Fibroblast of upper back skin (primary cell): ENCODE measurements at places on chromosomes 7 and 10.

DNA sequence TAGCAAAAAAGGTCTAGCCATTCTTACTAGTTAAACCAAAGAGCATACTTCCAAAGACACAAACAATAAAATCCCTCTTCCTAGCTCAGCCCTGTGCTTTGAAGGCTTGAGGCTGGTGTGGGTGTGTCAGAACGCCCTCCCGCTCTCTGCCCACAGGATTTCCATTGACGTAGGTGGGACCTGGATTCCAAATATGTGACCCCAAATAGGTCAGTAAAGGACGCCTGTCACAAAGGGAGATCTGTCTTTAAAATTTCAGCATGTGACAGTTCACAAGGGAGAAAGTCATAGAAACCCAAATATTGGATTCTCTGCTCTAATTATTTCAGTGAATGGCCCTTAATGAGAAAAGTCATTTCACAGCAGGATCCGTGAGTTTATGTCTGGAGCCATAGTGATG, 39.9 kb upstream of the LYZL1 start:
- DNase-seq: no peak

- DNase-seq: no peak
Measured at GRCh38 chr7:33932221-33932620, 26.9 kb downstream of the BMPER start.

GRCh38 chr10:4136121-4136520, 351.1 kb upstream of the KLF6 start:
- DNase-seq: peak; percentile 9

DNA sequence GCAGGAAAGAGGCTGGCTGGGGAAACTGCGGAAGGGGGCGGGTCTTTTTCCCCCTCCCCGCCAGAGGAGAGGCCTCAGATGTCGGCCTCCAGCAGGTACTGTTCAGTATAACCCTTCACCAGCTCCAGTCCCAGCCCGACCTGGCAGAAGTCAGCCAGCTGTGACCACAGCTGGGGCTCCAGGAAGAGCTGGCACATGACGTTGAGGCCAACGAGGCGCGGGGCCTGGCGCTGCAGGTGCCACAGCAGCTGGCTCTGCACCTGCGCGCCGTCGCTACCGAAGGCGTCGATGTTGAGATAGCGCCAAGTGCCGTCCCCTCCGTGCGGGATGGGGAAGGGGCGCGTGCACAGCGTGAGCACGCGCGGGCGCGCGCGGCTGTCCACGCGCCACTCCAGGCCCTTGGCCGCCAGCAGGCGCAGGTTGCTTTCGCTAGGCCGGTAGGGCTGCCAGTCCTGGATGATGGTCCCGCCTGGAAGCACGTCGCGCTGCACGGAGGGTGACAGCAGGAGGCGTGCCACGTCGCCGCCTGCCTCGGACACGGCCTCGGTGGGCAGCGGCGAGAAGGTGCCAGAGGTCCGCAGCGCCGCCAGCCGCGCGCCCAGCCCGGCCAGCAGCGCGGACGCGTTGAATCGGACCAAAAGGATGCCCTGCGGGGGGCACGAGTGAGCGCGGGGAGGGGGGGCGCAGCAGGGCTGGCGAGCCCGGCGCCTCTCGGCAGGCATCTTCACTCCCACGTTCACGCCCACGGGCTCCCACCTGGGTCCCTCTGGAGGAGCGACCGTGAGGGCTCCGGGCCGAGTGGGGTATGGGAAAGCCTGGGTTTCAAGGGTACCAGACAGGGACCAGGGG, 6.9 kb upstream of the VGF start:
- DNase-seq: no peak

- DNase-seq: peak; percentile 98
Measured at GRCh38 chr7:33979807-33980355, 74.5 kb downstream of the BMPER start.

DNA sequence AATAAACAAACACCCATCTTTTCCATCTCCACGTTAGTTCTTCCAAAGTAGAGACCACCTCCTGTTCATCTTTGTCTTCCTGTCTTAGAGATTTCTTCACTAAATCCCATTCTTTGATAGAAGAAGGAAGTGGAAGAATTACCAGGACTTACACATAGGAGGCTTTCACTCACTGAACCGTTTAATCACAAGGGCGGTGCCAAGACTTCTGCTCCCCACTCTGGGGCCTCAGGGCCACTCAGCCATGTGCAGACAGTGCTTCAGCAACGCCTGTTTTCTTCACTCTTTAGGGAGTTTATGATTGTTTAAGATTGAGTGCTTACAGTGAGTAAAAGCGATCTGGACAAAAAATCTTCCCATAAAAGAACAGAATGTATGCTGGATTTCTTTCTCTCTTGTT, 63.9 kb upstream of the SORCS3 start:
- DNase-seq: no peak

- DNase-seq: no peak
Measured at GRCh38 chr10:57218382-57218781, 857.3 kb upstream of the ZWINT start.

DNA sequence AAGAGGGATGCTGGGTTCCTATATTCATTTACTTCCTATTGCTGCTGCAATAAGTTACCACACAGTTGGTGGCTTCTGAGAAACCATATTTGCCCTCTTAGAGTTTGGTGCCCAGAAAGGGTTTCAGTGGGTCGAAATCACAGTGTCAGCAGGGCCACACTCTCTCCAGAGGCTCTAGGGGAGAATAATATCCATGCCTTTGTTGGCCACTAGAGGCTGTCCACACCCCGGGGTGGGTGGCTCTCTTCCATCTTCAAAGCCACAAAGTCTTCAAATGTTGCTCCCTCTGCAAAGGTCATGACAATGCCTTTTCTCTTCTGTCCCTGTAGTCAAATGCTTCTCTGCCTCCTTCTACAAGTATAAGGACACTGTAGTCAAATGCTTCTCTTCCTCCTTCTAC, 989.4 kb downstream of the CCSER2 start:
- no peak for DNase-seq

DNA sequence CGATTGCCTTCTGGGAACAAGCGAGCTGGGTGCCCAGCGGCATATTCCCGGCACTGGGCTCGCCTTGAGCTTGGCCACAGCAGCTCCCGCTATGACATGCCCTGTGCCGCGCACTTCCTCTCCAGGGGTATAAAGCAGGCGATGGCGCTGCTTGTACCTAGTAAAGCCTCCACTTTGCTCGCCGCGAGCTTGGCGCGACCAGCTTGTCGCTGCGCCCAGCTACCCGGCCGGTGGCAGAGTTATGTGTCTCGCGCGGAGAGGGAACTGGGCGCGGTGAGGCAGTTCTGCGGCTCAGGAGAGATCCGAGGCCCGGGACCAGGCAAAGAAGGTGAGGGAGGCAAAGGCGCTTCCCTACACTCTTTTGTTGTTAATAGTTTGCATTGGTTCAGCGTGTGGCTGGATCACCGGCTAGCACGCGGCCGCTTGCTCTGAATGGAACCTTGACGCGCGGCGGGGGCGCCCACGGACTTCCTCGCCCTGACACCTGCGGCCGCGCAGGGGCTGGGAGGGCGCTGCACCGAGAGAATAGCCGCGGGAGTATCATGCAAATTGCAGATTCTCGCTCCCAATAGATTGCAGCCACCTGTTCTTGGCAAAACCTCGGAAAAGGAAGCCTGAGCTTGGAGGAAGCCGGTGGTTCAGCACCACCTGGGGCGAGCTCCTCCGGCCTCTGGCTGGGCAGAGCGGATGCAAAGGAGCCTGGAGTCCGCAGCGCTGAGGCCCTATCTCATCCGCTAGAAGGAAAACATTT, 3.0 kb upstream of the BUB3 start:
- no peak for DNase-seq

GRCh38 chr10:59093461-59093860, 83.0 kb upstream of the PHYHIPL start:
- no peak for DNase-seq

DNA sequence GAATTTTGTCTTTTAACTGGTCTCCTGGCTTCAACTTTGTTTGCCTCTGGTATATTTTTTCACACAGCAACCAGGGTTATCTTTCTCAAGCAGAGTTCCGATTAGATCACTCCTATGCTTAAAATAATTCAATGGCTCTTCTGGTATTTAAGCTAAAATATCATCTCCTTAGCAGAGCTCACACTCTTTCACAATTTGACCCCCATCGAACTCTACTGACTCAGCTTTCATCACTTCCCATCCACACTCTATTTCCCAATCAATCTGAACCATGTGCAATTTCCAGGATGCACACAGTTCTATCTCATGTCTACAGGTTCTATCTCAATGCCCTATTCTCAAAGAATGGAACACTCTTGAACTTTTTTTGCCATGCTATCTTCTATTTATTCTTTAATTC, 809.5 kb downstream of the GRID1 start:
- DNase-seq: peak; percentile 57

DNA sequence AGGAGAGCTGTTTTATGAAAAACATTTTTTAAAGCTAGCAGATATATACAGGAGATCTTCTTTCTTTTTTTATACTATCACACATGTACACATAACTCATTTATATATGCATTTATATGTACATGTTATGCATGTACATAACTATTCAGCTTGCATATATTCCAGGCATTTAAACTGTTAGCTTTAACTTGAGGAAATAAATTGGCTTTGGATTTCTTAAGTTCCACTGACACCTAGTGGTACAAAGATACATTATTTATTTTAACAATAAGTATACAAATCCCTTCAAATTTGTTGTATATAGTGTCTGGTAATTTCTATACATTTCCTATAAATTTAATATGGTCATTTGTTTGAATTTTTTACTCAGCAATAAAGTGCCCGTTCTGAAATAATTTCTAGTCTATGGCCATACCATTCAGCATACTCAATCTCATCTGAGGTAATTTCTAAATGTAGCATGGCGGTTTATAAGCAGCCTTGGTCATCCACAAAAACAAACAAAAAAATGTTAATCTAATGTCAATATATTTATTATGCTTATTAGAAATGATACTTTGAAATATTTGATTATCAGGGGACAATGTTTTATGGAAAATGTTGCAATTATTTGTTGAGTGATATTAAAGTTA, 11.6 kb downstream of the ZDHHC6 start:
- peak; percentile 27 for DNase-seq

GRCh38 chr7:74379938-74380337, 73.8 kb upstream of the GTF2IRD1 start:
- no peak for DNase-seq

- DNase-seq: no peak
Measured at GRCh38 chr10:130914367-130914766, 397.2 kb downstream of the TCERG1L start.
